Osteoblast (primary cell): ENCODE measurements at places on chromosomes 1 and 21. TPM values are rescaled to one million over a fixed set of nuclear protein-coding genes. Genes with fewer than 3 reads are reported as not detected.

DNA sequence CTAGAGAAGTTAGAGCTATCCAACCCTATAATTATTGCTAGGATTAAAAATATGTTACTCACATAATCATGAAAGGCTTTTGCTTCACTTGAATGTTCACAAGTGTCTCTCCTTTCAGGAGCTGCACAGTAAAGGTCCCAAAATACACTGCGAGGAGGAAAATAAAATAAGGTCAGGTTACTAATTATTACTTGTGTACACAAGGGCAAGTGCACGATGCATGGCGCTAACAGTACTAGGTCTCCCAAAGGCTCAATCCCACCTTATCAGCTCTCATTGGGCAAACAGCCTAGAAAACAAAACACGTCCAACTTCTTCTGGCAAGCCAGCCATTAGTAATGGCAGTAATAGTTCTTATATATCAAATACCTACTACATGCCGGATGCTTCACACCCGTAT is 4.4 kb downstream of the SSBP3 start:
- no peak for DNase-seq

KIAA0040 gene
- 0.59 and 1.1 TPM in 2 replicates for total RNA-seq

GRCh38 chr1:178335426-178335825 is 161.3 kb downstream of the CLEC20A start:
- no peak for DNase-seq

SLC45A1 gene
- total RNA-seq = 1.8 and 2.4 TPM in 2 replicates

DNA sequence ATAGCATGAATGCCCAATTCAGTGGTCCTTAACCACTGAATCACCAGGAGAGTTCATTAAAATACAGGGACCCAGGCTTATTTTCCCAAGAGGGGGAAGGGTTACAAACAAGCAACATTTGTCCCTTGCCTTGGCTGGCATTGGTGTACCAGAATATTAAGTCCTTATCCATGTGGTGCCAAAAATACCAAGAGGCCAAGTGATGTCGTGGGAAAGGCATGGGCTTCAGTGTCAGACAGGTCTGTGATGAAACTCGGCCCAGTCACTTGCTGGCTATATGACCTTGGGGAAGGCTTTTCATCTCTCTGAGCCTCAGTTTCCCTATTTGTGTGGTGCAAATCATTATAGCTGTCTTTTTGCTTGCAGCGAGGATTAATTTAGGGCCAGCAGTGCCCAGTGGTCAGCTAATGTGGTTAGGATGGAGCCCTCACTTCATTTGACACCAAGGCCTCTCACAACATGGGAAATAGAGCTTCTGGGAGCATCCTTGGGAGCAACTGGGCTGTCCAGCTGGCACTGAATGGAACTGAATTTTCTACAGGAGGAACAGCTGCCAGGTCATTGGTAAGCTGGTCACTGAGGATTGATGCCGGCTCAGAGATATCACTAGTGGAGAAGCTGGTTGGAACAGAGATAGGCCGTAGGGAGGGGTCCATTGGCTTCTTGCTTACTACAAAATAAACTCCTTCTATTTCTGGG is 77.2 kb upstream of the PPP2R5A start:
- no peak for DNase-seq

APCS gene
- total RNA-seq = not detected in 2 replicates

FNDC10 gene
- total RNA-seq = 2.1 and 2.5 TPM in 2 replicates

SLC45A3 gene
- 1.1 and 1.5 TPM in 2 replicates for total RNA-seq

PDC gene
- not detected in 2 replicates for total RNA-seq

DNA sequence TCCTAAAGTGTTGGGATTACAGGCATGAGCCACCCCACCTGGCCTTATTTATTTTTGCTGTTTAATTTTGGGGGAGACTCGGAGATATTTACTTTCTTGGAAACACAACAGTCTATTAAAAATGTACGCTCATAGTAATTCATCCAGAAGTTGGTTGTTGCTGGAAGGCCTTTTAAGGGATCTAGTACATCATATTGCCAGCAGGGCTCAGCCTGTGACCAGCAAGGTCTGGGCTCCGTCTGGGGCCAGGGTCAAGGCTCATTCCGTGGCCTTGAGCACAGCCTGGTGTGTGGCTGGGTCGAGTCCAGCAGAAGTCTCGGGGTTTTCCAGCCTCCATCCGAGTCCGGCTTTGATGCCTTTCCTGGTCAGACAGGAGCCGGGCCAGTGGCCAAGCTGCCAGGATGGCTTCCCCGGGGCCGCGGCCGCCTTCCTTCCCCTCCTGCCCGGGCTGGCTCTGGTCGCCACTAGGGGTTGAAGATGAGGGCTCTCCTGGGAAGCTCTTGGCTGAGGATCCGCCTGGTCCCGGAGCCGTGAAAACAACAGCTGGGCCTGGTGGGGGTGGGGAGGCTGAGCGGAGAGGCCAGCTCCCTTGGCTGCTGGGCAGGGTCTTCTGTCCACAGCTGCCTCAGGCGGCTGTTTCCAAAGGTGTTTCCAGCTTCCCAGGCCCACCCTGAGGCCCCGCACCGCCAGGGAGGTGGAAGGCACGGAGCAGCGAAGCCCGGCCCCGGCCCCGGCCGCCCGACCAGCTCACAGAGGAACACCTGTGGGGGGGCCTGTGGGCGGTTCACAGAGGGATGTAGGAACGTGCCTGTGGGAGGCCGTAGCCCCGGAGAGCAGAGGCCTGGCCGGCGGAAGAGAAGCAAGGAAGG is 5.1 kb upstream of the VWA1 start:
- peak; percentile 99 for DNase-seq

DNA sequence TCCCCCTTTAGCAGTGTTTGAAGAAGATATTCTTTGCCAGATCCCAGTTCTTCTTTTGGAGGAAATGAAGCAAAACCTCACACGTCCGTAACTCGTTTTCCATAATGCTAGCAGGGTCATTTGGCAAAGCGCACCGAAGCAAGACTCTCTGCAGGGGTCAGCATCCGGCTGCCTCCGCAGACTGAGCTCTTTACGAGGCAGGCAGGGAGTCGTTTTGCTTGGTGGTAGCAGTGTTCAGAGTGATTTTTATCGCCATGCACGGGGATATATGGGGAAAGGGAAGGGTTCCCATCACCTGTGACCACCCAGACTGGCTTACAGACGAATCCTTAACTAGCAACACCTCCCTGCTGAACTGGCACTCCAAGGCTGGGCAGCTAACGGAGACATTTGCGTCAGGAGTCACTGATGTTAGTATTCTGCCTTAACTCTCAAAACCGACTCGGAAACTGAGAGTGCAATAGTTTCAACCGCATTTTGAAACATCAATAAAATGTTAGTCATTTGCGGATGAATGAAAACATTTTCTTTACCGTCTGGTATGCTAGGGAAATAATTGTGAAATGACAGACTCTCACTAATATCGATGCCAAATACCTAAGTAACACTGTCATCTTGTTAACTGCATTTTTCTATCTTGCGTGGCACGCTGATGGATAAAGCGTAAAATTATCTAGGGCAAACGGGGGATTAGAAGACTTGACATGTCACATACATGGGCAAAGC is 2.2 kb upstream of the NEGR1 start:
- peak; percentile 70 for DNase-seq

DNA sequence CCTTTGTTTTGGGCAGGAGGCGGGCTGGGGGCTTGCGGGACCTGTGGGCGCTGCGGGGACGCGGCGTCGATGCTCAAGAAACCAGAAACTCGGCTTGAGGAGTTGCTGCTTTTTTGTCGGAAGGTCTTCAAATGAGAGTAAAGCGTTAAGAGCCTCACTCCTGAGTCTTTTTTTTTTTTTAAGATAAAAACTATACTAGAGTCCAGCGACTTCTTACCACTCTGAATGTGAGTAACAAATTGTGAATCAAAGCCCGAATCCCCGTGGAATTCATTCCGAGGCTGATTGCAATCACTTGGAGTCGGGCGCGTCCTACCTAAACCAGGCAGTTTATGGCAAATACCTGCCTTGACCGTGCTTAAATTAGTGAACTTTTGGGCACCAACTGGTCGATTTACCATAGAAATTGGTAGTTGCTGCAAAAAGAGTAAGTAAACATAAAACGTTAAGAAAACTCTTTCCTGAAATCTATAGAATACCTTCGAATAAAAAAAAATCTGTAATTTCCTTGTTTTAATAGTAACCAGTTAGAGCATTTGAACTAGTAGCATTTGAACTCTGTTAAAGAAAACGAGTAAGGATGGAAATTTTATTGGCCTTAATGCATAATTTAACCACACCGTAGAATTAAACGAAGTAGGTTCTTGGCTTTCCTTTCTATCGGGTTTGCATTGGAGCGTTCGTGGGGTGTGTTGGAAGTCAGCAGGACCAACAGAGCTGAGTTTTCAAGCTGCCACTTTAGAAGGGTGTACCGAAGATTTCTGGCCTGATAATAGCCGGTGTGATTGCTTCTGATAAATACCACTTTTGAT is 769 bp downstream of the GPSM2 start:
- peak; percentile 83 for DNase-seq

GRCh38 chr1:94153133-94153532 is 32.2 kb upstream of the ABCA4 start:
- no peak for DNase-seq

DNA sequence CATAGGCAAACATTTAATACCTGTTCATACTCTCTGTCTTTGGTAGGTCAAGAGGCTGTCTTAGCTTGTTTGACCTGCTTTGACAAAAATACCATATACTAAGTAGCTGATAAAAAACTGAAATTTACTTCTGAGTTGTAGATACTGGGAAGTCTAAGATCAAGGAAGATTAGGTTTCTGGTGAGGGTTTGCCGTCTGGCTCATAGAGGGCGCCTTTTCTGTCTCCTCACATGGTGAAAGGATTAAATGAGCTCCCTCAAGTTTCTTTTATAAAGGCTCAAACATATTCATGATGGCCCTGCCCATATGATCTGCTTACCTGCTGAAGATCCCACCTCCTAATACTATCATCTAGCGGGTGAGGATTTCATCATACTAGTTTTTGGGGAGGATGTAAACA is 1076.1 kb upstream of the NCAM2 start:
- DNase-seq = no peak
